ENCODE measurements at places on chromosomes 12 and 14.

- no peak for DNase-seq
Measured at GRCh38 chr12:120342175-120343038, 14.8 kb upstream of the PLA2G1B start.

DNA sequence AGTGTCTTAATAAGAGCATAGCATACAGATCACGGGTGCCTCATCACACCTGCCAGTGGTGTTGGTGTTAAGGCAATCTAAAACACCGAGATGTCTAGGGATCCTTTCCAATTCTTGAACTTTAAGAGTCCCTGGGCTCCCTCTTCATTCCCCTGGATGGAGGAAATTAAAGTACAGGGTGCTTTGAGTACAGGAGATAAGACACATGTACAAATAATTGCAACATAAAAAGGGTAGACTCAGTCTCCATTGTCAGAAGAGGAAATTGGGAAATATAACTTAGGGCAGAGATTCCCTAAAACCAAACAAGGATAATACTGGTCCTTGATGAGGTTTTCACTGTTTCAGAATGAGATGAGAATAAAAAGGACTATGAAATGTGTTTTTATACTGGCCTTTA lies 34.9 kb downstream of the SCFD1 start:
- DNase-seq: no peak

DNA sequence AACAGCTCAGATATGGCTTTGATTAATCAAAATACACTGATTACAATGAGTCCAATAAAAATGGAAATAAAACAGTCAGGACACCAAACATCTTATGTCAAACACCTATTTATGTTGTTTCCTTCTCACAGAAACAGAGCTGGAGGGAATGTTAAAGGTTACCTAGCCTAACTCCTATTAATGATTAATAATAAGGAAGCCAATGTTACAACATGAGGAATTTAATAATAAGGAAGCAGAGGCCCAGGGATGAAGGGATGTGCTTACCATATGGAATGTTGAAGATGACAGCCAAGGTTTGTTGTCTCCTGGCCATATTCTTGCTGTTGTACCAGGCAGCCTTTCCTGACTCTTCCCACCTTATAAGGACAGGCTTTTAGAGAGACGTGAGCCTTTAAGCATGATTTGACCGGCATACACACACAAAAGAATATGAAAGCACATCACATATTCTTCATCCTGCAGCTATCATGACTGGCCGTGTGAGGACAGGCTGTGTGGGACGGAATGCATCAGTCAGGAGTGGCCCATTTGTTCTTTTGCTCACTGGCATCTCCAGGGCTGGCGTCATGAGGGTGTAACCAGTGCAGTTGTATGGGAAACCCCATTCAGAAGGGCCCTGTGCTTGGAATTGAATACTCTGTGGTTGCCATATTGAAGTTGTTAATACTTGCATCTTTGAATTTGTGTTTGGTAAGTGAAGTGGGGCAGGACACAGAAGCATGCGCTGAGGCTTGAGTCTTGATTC lies 3.1 kb upstream of the GPRC5D start:
- DNase-seq: no peak

GRCh38 chr12:96448300-96448699 lies 41.1 kb upstream of the CFAP54 start:
- no peak for DNase-seq

DNA sequence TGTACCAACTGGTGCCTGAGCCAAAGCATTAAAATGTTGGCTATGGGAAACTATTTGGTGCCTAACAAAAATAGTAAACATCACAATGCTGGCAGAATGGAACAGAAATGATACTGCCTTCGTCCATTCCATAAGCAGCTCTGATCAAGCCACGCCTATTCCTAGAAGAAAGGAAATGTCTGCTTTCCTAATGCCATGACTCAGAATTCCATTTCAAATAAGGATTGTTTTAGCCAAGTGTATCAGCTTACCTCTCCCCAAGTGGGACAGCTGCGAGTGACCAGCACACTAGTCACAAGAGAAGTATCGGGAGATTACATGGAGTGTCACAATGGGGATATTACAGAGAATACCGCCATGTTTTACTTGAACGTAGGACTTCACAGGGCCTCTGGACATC lies 38.7 kb downstream of the GLT8D2 start:
- no peak for DNase-seq

DNA sequence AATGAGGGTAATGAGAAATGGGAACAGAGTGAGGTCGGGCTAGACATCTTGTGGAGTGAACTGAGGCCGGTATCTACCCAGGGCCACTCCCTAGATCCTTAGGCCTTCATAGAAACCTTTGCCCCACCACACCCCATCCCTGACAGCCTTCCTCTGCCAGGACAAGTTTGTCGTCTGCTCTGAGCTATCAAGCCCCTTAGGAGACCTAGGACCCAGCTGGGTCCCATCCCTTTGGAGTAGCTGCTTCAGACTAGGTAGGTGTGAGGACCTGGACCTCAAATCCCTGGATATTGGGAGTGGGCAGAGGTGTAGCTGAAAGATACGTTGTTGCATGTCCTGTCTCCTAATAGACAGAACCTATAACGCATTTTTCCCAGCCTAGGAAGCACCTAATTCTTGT lies at the start of gene TMEM253:
Gene TMEM253 (plus strand): TSS at position 136 of the 400 bp plus-strand sequence. CDS start 278 bp downstream, outside the sequence.
- DNase-seq: no peak

DNA sequence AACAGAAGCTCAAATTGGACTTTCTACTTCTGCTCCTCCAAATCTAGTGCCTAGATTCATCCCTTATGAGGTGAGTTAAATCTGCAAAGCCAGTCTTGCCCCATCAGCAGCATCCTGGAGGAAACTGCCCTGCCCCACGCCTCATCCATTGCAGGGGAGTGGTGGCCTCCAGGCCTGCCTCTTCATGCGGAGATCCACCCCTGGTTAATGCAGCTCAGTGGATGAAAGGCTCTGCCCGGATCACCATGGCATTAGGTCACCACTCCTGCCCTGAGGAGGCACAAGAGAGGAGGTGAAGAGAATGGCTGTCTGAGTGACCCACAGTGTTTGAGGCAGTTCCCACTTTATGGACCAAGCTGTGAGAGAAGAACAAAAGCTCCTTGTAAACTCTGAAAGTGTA lies 218.1 kb downstream of the C12orf75 start:
- DNase-seq: no peak

DNA sequence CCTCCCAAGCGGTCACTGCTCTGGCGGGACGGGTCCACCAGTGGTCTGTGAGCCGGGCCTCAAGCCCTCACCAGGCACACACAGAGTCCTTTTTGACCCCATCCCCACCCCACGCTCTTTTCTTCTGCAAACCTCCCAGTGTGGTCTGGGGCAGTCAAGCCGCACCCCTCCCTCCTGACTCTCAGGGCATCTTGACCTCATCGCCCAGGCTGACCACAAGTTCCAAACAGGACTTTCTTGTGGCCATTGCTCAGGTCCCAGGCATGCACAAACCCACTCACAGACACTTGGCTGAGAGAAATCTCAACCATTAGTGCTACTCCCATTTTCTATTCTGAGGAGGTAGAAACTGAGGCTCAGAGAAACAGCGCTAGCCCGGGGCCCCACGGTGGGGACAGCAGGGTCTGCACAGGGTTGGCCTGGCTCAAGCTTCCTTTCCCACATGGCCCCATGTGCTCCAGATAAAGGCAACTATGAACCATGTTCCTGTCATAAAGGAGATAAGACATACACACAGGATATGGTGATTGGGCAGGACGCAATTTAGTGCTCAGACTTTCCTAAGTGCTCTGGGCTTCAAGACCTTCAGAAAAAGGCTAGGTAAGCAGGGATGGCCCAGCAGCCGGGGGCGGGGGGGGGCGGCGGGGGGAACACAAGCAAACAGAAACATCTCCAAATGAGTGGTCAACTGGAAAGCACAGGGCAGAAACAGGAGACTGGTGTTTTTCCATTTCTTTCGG lies 69.6 kb downstream of the ITPK1 start:
- DNase-seq: no peak

- DNase-seq: no peak
Measured at GRCh38 chr14:70029296-70030132, 150.3 kb downstream of the SMOC1 start.

DNA sequence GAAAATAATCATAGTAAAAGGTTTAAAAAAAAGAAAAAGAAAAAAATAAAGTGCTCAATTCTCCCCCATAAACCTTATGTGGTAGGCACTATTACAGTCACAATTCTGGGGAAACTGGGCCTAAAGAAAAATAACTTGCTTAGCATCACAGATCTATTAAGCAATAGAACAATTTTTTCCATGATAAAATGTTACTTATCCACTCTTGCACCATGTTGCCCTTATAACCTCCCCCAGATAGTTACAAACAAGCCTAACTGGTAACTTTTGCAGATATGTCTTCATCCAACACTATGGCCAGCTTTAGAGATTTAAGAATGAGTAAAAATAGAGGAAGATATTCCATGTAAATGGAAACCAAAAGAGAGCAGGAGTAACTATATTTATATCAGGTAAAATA lies 164.8 kb downstream of the DUSP6 start:
- DNase-seq: no peak

Data from NCI-H1092 treated with DMSO at 0.1 percent for 48 hours (cell line).